ENCODE measurements at places on chromosomes 1 and 21.

DNA sequence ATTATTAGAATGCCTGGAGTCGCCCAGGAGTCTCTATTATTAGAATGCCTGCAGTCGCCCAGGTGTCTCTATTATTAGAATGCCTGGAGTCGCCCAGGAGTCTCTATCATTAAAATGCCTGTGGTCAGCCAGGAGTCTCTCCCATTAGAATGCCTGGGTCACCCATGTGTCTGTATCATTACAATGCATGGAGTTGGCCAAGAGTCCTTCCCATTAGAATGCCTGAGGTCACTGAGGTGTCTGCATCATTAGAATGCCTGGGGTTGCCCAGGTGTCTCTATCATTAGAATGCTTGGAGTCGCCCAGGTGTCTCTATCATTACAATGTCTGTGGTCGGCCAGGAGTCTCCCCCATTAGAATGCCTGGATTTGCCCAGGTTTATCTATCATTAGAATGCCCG, 66.9 kb downstream of the RNF187 start:
- H3K27me3 ChIP-seq: no peaks in the 10 kb centered on the region
- no peaks in the 10 kb centered on the region for H3K36me3 ChIP-seq
- no peak overlapping the region for H3K4me3 ChIP-seq
- no peaks in the 10 kb centered on the region for H3K4me1 ChIP-seq

GRCh38 chr1:93723110-93723509, 41.5 kb upstream of the BCAR3 start:
- H3K27ac ChIP-seq: no peak overlapping the region
- H3K4me3 ChIP-seq: no peak overlapping the region
- H3K27me3 ChIP-seq: no peaks in the 10 kb centered on the region
- peaks cover 29% of the 10 kb centered on the region for H3K4me1 ChIP-seq
- no peak for DNase-seq
- no peaks in the 10 kb centered on the region for H3K36me3 ChIP-seq

- no peaks in the 10 kb centered on the region for H3K27me3 ChIP-seq
- DNase-seq: no peak
- H3K4me1 ChIP-seq: no peaks in the 10 kb centered on the region
- H3K4me3 ChIP-seq: no peak overlapping the region
- no peaks in the 10 kb centered on the region for H3K36me3 ChIP-seq
- no peak overlapping the region for H3K27ac ChIP-seq
Measured at GRCh38 chr1:207565546-207566468, 69.8 kb downstream of the CR1 start.

DNA sequence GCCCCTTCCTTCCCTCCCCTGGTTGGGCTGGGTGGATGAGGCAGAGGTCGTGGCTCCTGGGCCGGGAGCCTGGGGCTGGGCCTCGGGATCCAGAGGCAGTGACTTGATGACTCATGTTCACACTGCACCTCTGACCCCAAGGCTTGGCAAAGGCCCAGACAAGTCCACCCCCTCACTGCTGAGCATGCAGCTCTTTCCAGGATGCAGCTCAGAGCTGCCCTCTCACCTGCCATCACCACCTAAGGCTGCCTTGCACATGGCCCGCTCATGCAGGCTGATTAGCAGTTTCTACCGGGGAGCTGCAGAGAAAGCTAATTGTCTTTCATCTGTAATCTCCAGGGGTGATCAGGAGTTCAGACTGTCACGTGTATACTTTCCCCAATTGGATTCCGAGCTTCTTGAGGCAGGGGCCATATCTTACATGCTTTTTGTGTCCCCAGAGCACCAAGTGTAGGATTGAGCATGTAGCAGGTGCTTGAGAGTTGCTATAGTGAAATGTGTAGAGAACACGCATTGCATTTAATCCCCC, 62.1 kb downstream of the LRRN2 start:
- no peak overlapping the region for H3K27ac ChIP-seq
- H3K4me3 ChIP-seq: no peak overlapping the region
- H3K27me3 ChIP-seq: no peaks in the 10 kb centered on the region
- no peak for DNase-seq
- H3K4me1 ChIP-seq: peaks cover 46% of the 10 kb centered on the region

DNA sequence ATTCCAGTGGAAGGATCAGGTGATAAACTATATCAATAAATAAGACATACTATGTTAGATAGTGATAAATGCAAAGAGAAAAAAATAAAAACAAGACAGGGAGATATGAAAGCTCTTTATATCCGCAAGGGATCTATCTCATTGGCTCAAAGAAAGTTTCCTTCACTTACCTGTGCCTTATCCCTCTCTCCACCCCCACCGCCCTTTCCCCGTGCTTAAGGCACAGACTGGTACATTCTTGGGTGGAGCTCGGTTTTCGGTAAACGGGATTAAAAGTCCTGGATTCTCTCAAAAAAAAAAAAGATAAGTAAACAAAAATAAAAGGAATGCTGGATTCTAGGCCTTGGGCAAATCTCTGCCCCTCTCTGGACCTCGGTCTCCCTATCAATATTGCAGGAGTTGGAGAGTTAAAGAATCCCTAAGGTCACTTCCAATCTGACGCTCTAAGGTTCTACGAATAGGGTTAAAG, 593 bp upstream of the DNAJC16 start:
- H3K4me3 ChIP-seq: peak overlapping the region; percentile 78
- peak overlapping the region; percentile 100 for H3K27ac ChIP-seq
- H3K4me1 ChIP-seq: peaks cover 24% of the 10 kb centered on the region
- no peaks in the 10 kb centered on the region for H3K36me3 ChIP-seq
- no peak for DNase-seq

GRCh38 chr1:25232866-25233784, 823 bp upstream of the SYF2 start:
- peak; percentile 21 for DNase-seq
- H3K36me3 ChIP-seq: peaks cover 15% of the 10 kb centered on the region
- no peaks in the 10 kb centered on the region for H3K27me3 ChIP-seq

DNA sequence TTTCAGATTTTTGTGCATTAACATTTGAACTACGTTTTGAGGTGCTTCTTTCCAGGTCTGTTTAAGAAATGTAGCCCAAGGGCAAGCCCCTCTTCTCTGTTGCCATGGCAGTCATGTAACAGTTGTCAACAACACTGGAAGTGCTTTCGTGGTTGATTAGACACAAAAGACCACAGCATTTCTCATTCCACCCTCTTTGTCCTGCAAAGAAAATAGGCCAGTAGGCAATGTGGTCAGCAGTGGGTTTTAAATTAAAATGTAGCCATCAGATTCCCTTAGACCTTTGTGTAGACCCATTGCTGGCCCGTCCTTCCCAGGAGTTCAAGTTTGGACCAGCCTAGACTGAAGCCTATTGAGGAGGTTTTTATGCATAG, 35.4 kb downstream of the VANGL1 start:
- H3K4me1 ChIP-seq: peaks cover 41% of the 10 kb centered on the region
- no peaks in the 10 kb centered on the region for H3K27me3 ChIP-seq
- peaks cover 12% of the 10 kb centered on the region for H3K36me3 ChIP-seq
- DNase-seq: no peak
- peak overlapping the region; percentile 84 for H3K27ac ChIP-seq
- H3K4me3 ChIP-seq: no peak overlapping the region

- H3K4me1 ChIP-seq: peaks cover 50% of the 10 kb centered on the region
- H3K27ac ChIP-seq: peak overlapping the region; percentile 88
- no peak overlapping the region for H3K4me3 ChIP-seq
Measured at GRCh38 chr1:41498804-41499203, 14.3 kb upstream of the EDN2 start.

DNA sequence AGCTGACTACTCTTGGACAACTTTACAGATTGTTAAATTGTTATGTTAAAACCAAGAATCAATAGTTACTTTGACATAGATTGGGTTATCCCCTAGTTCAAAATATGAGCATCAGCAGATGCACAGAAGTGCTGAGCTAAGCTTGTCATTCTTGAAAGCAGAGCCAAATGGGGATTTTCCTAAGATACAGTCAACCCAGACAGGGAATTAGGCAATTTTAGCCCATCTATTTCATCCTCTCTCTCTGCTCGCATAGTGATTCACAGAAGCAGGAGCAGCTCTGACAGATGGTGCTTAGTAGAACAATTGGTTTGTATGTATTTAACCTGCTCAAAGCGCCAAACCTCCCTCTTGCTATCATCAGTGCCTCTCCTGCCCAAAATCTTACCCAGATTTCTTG, 27.9 kb upstream of the PRRC2C start:
- no peaks in the 10 kb centered on the region for H3K36me3 ChIP-seq
- no peak overlapping the region for H3K27ac ChIP-seq
- no peaks in the 10 kb centered on the region for H3K4me1 ChIP-seq
- no peaks in the 10 kb centered on the region for H3K27me3 ChIP-seq
- DNase-seq: no peak

- no peaks in the 10 kb centered on the region for H3K27me3 ChIP-seq
- DNase-seq: no peak
- H3K27ac ChIP-seq: no peak overlapping the region
- no peak overlapping the region for H3K4me3 ChIP-seq
Measured at GRCh38 chr1:71755441-71755840, 526.9 kb downstream of the NEGR1 start.

GRCh38 chr1:167747988-167748387, 26.2 kb downstream of the MPZL1 start:
- no peak overlapping the region for H3K27ac ChIP-seq
- H3K4me1 ChIP-seq: peaks cover 26% of the 10 kb centered on the region
- no peak overlapping the region for H3K4me3 ChIP-seq
- H3K36me3 ChIP-seq: no peaks in the 10 kb centered on the region
- no peak for DNase-seq

- peaks cover 7% of the 10 kb centered on the region for H3K4me1 ChIP-seq
- no peaks in the 10 kb centered on the region for H3K36me3 ChIP-seq
- H3K4me3 ChIP-seq: no peak overlapping the region
- H3K27me3 ChIP-seq: no peaks in the 10 kb centered on the region
Measured at GRCh38 chr1:32971576-32971975, 7.0 kb upstream of the RNF19B start.

DNA sequence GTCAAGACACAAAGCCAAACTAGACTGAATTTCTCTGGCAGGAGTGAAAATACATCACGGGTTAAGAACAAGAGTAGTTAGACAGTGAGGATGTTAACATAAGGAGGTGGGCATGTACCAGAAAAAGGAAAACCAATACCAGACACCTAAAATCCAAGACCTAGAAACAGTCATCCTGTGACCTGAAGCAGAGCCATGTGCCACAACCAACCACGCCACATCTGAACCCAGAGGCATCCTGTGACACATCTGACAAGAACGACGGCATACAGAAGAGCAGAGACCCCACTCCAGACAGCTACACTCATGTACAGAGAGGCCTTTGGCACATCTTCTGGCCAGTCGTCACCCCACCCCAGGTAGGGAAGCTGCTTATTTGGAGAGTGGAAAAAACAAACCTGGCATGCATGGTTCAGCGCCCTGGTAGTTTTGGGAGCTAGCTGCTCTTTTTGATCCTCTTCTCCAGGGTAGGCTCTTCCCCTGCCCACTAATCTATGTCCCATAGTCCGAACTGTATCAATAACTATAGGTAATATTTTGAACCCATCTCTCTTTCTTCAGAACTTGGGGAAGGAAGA, 72.1 kb downstream of the SLC45A1 start:
- H3K27me3 ChIP-seq: no peaks in the 10 kb centered on the region
- no peaks in the 10 kb centered on the region for H3K36me3 ChIP-seq
- DNase-seq: no peak

GRCh38 chr1:235424092-235424491, 56.9 kb downstream of the TBCE start:
- no peak for DNase-seq
- no peaks in the 10 kb centered on the region for H3K4me1 ChIP-seq
- H3K27me3 ChIP-seq: no peaks in the 10 kb centered on the region
- H3K36me3 ChIP-seq: no peaks in the 10 kb centered on the region

- DNase-seq: no peak
- H3K36me3 ChIP-seq: no peaks in the 10 kb centered on the region
- H3K27me3 ChIP-seq: peaks cover 96% of the 10 kb centered on the region
- no peaks in the 10 kb centered on the region for H3K4me1 ChIP-seq
- no peak overlapping the region for H3K4me3 ChIP-seq
Measured at GRCh38 chr1:36585569-36586548, 103.1 kb upstream of the CSF3R start.

DNA sequence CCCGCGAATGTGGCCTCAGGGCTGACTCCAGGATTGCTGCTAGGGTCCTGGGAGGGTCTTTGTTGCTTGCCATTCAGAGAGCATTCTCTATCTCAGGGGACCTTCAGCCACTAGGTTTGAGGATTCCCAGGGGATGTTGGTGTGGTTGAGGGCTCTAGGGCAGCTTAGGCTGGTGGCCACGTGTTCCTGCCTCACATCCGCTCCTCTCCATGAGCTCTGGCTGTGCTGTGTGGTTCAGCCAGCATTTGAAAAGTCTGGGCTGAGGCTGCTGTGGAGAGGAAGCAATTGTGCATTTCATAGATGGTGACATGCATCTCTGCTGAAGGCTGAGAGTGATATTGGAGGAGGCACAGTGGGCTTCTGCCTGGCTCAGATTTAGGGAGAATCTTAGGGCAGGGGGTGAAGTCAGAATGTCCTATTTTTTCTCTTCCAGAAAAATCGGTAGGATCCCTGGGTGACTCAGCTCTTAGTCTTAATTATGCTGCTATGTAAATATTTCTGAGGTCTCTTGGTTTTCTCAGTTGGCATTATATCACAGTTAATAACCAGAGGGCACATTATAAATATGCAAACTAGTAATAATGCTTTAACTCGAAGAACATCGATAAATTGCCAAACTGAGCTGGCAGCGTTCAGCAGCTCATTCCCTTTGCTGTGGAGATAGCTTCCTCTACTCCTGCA, 182.3 kb downstream of the CAMTA1 start:
- no peak overlapping the region for H3K27ac ChIP-seq
- peaks cover 9% of the 10 kb centered on the region for H3K4me1 ChIP-seq
- no peak for DNase-seq
- no peaks in the 10 kb centered on the region for H3K36me3 ChIP-seq

DNA sequence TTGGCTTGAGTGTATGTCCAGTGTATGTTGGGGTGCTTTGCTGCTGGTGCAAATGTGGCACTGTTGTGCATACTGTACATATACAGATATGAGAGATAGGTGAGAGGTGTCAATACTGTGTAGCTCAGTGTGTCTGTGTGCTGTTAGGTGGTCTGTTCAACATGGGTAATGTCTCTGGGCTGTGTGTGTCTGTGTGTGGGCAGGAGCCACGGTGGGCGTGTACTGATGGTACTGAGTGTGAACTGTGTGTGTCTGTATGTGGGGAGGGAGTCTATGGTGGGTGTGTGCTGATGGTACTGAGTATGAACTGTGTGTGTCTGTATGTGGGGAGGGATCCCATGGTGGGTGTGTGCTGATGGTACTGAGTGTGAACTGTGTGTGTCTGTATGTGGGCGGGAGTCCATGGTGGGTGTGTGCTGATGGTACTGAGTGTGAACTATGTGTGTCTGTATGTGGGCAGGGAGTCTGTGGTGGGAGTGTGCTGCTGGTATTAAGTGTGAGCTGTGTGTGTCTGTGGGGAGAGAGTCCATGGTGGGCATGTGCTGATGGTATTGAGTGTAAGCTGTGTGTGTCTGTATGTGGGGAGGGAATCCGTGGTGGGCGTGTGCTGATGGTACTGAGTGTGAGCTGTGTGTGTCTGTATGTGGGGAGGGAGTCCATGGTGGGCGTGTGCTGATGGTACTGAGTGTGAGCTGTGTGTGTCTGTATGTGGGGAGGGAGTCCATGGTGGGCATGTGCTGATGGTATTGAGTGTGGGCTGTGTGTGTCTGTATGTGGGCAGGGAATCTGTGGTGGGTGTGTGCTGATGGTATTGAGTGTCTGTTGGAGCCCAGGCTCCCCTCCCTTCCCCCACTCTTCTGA, 32.2 kb upstream of the FOXO6 start:
- no peak for DNase-seq
- H3K36me3 ChIP-seq: no peaks in the 10 kb centered on the region
- no peak overlapping the region for H3K4me3 ChIP-seq
- H3K27ac ChIP-seq: no peak overlapping the region

All from esophagus squamous epithelium (tissue), 5 donors.